CD4-positive, alpha-beta T cell (primary cell): ENCODE measurements at places on chromosomes 11 and 22.
A peak's percentile ranks its signal among the peaks of the same experiment; 100 is the strongest.

DNA sequence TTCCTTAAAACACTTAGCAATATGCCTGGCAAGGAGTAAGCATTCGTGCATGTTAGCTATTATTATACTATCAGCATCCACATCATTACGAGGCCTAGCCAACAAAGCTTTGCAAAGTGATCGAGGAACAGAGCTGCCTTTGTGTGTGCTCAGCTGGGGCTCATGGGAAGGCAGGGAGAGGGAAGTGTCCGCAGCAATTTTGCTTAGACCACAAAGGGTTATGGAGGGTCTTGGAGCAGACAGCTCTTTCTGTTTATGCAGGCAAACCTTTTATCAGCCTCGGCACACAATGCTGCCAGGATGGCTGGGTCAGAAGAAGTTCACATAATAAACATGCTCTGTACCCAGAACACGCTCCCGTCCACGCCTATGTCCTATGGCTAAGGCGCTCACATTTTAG, 10.9 kb upstream of the DKK3 start:
- DNase-seq, result no peak

GRCh38 chr22:37018086-37018814, 997 bp downstream of the TST start:
- no peak for DNase-seq

DNA sequence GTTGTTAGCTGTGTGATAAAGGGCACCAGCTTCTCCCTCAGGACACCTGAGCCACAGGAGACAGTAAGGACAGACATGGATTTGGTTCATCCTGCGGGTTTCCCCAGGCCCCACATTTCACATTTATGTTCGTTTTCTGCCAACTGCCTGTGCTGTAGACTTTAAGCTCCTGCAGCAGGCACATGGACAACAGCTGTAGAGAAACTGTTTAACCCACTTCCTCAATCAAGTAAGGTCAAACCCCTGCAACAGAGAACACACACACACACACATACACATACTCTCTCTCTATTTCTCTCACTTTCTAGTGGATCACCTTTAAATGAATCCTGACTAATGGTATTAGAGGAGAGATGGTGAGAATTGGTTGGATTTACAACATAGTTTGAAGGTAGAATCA, 90.7 kb downstream of the C11orf87 start:
- no peak for DNase-seq

DNA sequence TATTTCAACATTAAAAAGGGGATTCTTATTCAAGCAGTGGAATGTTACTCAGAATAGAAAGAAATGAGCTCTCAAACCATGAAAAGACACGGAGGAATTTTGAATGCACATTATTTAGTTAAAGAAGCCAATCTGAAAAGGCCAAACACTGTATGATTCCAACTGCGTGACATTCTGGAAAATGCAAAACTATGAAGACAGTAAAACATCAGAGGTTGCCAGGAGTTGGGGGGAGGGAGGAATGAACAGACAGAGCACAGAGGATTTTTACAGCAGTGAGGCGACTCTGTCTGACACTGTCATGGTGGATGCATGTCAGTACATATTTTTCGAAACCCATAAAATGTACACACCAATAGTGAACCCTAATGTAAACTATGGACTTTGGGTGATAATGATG, 22.9 kb upstream of the THY1 start:
- no peak for DNase-seq

GRCh38 chr11:62383822-62384221, 35.0 kb upstream of the SCGB1A1 start:
- DNase-seq, result no peak

GRCh38 chr22:41648432-41648831, 27.3 kb downstream of the XRCC6 start:
- DNase-seq, result no peak

DNA sequence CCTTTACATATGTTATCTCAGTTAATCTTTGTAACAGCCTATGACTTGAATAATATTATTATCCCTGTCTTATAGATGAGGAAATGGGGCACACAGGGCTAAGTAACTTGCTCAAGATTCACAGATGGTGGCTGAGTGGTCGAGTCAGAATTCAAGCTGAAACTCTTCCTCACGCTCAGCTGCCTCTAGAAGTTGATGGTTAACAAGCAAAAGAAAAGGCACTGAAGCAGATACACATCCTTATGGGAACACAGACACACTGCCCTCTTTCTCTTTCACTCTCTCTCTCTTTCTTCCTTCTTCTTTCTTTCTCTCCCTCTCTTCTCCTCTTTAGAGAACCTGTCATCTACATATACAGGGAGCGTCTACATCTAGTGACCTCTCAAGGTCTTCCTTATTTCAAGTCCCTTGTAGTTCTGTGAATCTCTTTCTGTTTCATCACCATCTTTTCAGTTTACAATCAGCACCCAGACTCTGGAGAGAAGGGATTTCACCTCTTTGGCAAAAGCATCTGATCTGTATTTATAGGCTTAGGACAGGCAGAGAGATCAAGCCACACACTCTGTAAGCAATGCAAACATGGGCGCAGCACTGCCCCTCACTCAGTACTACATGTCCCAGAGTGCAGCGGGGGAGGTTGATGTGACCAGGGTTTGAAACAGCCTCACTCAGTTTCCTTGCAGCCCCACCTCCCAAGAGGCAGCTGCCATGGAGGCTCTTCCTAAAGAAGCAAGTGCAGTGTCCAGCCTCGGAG, 75.7 kb downstream of the GRAMD1B start:
- no peak for DNase-seq

DNA sequence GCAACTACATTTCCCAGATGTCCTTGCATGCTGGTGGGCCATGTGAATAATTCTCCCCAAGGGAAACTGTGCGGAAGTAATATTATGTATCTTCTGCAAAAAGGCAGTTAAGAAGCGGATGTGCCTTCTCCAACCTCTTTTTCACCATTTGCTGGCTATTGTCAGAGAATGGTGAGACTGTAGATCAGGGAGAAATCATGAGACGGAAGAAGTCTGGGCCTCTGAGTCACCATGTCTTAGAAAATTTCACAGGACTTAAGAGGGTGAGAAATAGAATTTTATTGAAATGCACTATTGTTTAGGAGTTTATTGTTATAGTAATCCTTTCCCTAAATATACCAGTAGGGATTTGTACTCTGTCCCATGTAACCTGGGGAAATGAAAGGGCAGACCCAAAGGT, 298.7 kb upstream of the ZC3H12C start:
- no peak for DNase-seq

DNA sequence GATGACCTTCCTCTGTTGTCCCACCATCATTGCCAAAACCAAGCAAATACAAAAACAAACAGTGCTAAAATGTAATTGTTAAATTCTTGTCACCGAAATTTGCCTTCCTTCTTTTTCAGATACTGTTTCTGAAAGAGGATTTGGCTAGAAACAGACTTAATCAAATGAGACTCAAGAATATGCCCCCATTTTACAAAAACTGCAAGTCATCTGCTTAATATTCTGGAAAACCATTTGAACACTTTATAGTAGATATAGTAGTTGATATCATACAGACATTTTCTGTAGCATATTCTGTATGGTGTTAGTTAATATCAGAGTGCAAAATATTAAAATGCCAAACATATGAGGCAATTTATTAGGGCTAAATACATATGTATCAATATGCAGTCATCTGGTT, 3.5 kb downstream of the OR5M1 start:
- DNase-seq, result no peak

GRCh38 chr22:38740754-38741153, 15.0 kb downstream of the SUN2 start:
- no peak for DNase-seq

DNA sequence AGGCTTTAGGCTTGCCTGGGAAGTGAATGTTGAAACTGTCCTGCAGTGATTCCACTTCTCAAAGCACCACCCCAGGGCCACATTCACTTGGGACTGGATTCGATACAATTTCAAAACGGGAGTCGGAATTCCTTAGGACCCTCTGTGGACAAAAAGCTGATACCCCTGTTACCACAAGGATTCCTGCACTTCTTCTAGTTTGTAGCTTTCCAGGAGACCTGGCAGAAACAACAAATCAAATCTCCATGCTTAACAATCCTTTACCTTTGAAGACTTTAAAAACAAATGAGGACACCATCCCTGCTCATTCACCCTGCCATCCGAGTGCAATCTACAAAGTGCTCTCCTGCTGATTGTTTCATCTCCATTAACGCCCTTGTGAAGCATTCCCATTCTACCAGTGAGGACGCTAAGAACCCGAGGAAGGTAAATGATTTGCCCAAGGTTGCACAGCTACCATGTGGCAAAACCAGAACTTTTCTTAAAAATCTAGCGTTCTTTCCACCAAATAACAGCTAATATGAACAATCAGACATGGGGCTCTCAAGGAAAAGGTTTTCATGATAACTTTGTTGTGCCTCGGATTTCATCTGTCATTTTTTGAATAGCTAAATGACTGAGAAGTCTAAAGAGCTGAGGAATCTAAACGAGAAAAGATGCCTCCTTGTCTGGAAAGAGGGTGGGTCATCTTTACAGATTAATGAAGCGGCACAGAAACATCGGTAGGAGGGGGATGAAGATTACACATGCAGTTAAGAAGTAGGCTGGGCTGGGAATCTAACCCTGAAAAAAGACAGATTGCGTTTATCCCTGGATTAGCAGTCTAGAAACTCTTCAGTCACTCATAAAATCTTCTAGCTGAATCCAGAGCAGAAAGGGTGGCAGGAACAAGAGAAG, 720 bp upstream of the MPZL2 start:
- DNase-seq, result no peak

DNA sequence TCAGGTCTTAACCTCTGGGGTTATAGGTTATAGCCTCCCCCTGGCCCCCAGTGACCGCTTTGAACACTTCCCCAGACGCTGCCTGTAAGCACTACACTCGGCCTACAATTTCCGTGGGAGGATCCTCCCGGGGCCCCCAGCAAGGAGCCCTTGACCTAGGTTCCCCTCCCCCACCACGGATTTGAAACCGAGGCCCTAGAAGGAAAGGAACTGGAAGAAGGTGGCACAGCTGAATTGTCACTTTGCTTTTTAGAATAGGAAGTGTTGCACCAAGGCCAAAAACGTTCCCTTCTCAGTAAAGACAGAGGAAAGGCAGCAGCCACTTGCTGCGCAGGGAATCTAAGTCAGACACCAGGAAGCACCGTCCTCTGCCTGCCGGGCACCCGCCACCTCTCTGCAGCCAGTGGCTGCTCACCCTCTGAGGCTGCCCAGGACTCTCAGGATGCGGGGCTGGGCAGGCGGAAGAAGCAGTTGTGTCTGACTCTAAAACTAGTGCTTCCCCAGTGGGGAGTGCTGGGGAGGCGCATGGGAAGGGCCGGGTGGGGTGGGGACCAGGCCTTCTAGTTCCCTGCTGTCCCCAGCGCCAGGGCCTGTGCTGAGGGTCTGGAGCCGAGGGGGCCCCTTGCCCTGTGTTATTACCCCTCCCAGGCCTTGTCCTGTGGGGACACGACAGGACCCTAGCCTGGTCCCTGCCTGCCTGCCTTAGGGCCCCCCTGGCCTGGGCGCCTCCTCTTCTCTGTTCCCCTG, 7.9 kb upstream of the FLRT1 start:
- DNase-seq, result no peak

DNA sequence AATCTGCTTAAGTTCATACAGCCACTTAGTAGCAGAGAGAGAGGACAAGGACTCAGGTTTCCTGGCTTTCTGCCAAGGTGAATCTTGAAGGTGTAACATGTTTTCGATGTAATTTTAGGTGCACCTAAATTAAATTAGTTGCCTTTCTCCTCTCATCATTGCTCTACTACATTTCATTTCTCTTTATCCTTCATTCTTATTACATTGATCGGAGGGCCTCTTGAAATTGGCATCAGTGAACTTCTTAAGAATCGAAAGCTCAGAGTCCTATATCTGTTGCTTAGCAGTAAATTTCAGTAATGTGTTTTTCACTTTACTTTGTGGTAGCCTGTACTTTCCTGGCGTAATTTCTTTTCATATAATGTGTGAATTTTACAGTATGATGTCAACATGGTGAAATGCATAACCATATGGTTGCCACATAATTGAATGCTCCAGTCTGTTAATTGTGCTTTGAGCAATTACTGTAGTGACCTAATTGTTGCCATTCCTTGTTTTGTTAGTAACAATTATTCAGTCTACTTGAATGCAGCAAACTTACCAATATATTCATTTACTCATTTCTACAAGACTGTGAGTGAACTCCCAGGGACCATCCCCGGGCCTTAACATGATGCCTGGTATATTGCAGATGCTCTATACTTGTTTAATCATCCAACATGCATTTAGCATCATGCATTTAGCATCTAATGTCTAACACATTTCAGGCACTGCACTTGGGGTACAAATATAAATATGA, 138.1 kb downstream of the MAML2 start:
- DNase-seq, result peak; percentile 62

DNA sequence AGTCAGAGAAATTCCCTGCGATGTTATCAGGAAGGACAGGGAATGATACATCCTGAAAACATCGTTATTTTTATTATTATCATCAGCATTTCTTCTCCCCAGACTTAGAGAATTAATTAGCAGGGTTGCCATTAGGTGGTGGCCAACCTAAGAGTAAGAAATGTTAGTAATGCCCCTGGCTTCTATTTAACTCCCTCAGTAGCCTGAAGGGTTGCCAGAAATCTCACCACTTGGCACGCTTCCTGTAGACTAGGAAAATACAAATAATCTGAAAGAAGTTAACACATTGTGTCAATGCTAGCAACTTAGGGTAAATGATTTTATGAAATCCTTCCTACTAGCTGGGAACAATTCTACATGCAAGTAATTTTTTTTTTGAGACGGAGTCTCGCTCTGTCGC, 45.5 kb downstream of the ENDOD1 start:
- DNase-seq, result no peak

DNA sequence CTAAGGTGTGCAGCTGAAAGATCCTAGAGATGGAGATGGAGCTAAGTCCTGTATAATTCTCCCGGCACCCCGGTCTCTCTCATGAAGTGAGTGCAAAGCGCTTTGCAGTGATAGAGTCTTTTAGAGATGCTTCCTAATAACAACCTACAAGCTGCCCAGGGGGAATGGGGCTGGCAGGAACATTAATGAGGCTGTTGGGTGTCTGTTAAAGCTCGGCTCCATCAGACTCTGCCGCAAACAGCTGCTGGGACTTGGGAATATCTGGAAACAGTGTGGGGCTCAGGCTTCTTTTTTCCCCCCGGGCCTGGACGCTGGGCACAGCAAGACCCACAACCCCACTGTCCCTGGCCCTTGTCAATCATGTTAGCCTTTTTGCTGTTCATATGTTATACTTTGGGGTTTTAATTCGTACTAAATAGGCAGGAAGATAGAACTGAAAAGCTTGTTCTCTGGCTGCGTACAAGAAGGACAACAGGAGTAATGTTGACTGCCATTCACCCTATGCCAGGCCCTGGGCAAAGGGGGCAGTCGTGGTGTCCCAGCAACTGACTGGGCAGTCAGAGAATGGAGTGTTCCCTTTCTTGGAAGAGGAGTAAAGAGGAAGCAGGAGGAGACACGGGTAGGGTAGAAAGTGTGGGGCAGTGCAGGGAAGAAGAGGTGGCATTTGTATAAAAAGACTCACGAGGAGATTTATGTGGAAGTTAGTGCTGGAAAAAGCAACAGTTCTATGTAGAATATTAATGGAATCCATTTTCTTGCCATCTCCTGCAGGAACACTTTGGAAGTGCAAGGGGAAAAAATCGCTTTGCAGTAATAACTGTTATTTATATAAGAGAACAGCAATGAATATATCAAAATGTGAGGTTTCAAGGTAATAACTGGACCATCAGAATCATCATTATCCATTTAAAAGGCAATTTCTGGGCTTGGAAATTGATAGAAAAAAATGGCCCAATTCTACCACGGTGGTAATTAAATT, 232.8 kb downstream of the GRIK4 start:
- no peak for DNase-seq
